CD14-positive monocyte (primary cell): ENCODE measurements at places on chromosomes 3 and 15. TPM values are rescaled to one million over a fixed set of nuclear protein-coding genes. Genes with fewer than 3 reads are reported as not detected.

GRCh38 chr3:155714295-155714718 lies 30.6 kb downstream of the PLCH1 start:
- DNase-seq, result no peak

DNA sequence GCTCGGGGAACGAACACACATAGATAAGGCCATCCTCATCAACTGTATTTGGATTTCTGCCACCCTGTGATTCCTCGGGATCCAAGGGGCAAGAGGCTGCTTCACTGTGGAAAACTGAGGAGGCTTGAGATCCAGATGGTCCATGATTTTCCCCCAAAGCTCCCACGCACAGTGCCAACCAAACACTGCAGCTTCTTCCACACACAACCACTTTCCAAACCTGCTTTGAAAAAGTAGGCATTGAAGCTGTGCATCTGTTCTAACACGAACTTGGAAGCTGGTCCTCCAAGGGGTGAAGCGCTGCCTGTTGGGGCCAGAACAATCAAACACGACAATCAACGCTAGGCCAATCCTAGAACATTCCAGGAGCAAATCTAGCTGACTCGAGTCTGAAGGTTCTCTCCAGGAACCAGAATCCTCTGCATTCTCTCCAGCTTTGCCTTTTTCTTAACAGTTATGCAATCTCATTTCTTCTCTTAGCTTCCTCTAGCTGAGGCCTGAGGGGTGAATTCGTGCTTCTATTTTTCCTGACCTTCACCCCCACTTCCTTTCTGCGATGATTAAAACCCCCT lies 104.4 kb downstream of the LRRK1 start:
- no peak for DNase-seq

- no peak for DNase-seq
These were observed 20.6 kb downstream of the RTF1 start for GRCh38 chr15:41437448-41437847.

DNA sequence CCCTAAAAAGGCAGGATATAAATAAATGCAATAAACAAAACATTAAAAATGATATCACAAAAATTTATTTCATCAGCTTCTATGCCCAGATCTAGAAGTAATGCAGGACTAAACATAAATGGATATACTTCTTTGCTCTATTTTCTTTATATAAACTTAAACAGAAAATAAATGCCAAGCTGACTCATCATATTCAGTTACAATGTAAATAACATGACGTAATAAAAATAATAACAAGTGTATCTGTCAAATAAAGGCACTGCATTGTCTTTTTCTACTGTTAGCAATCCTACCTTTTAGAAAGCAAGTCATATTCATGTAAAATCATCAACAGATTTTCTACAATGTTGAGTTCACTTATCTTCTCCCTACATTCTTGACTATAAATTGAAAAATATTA lies 61.6 kb downstream of the NEK10 start:
- no peak for DNase-seq

GRCh38 chr3:124845406-124845805 lies 41.8 kb downstream of the ITGB5 start:
- no peak for DNase-seq

- no peak for DNase-seq
These were observed 9.2 kb upstream of the STT3B start for GRCh38 chr3:31523543-31523942.

GRCh38 chr15:72078887-72079286 lies 39.1 kb downstream of the MYO9A start:
- no peak for DNase-seq

GRCh38 chr3:126127452-126127851 lies 43.5 kb upstream of the SLC41A3 start:
- DNase-seq, result no peak

DNA sequence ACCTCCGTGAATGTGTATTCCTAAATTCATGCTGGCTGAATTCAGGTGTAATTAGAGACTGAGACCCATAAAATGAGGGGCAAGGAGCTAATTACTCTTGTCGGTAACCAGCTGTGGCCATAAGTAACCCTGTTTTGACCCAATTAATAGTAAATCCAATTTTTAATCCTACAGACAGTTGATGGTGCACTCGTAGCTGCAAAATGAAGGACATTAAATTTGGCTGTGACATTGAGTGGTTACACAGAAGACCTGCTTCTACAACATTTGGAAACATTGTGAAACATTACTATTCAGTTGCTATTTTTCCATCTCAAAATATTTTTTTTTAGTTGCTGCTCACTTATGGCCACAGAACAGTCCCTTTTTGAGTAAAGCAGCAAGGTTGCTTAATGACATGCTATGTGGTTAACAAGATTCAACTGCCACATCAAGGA lies 33.0 kb downstream of the MBNL1 start:
- peak; percentile 15 for DNase-seq

DNA sequence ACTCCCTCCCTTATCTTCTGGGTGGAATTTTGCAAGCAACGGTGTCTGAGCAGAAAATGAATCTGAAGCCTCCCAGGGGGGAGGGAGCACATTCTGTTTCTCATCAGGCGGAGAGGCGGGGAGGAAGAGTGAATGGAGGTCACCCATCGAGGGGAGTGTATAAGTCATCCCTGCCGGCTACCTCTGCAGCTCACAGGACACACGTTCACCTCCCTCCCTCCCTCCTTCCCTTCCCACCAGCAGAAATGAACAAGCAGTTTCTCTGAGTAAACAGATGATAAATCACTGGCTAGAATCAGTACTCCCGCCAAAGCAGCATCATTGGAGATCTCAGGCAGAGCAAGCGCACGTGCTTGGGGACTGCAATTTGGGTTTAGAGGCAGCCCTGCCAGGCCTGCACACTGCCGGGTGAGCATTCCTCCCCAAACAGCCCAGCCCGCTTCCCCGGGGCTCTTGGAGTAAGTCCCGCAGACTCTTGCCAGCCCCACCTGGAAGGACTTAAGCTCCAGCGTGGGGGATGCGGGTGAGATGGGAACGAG lies 38.3 kb downstream of the CPN2 start:
- DNase-seq, result no peak

GRCh38 chr3:195188426-195188927 lies 82.5 kb downstream of the XXYLT1 start:
- DNase-seq, result no peak

GRCh38 chr3:167184511-167184910 lies 195.6 kb downstream of the ZBBX start:
- no peak for DNase-seq

DNA sequence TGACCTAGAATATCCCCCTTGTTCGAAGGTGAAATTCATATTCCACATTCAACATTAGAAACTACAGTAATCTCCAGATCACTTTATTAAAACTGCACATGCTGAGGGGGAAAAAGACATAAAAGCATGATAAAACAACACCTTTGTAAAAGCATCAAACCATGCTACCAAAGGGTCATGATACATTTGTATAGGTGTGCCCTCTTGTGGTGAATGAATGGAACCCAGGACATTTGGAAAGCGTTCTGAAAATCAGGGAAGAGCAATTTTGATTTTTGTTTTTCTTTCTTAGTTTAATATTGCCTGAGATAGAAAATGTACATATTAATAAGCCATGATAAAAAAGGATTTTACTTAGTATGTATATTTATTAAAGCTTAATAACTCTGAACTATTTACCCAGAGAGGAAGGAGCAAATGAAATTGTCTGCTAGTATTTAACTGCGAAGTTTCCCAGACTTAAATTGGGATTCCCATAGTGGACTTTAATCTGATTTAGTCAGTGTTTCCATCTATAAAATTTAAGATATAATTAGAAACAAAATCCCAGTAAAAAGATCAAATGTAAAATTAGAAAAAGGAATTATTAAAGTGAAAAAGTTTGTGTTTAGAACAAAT lies 105.8 kb upstream of the ARL6 start:
- no peak for DNase-seq

- DNase-seq, result no peak
These were observed 190.6 kb downstream of the SHQ1 start for GRCh38 chr3:72657666-72658065.

IL17RE gene
- not detected for polyA plus RNA-seq

WNT7A gene
- polyA plus RNA-seq, result not detected

TRIM42 gene
- polyA plus RNA-seq, result not detected

MLF1 gene
- 0.04 and 0.17 TPM in 2 replicates for polyA plus RNA-seq

SLC22A14 gene
- polyA plus RNA-seq, result not detected

VPS33B gene
- 4.8 TPM for polyA plus RNA-seq
